CD4-positive, alpha-beta T cell treated with Interleukin-6 at 100 ng/mL for 8 hours (primary cell): ENCODE measurements at places on chromosomes 13 and 19.
A peak's percentile ranks its signal among the peaks of the same experiment; 100 is the strongest.

DNA sequence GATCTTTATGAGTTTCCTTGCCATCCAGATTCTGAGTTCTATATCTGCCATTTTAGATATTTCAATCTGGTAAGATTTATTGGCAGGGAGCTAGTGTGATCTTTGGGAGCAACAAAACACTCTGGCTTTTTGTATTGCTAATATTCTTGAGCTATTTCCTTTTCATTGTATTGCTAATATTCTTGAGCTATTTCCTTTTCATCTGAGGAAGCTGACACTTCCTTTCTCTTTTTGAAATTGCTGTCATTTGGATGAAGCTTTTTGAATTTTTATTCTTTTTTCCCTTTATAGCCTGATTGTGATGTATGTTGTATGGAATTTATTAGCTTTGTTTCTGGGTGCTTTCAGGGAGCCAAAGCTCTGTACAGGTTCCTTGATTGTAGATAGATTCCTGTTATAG is 873.5 kb upstream of the ATXN8OS start:
- no peak for DNase-seq

- no peak for DNase-seq
Measured at GRCh38 chr13:43246382-43246781, 223.0 kb downstream of the DNAJC15 start.

- DNase-seq, result no peak
Measured at GRCh38 chr13:21124852-21125251, 51.5 kb downstream of the SKA3 start.

GRCh38 chr19:29543381-29543780 is 17.6 kb downstream of the VSTM2B start:
- no peak for DNase-seq

DNA sequence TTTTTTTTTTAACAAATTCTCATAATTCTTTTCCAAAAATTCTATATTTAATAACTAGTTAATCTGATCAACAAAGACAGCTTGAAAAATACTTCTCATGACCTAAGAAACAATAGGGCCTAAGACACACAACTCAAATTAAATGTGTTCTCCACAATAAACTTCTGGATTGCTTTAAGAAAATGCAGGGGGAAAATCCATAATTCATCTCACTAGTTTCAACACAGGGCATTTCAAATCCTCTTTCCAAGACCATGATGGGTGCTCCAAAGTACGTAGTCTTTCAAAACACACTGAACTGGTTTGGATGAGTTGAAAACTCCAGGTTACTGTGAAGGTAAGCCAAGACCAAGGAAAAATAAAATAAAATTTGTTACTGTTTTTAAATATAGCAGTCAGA is 62.6 kb downstream of the DCLK1 start:
- no peak for DNase-seq

DNA sequence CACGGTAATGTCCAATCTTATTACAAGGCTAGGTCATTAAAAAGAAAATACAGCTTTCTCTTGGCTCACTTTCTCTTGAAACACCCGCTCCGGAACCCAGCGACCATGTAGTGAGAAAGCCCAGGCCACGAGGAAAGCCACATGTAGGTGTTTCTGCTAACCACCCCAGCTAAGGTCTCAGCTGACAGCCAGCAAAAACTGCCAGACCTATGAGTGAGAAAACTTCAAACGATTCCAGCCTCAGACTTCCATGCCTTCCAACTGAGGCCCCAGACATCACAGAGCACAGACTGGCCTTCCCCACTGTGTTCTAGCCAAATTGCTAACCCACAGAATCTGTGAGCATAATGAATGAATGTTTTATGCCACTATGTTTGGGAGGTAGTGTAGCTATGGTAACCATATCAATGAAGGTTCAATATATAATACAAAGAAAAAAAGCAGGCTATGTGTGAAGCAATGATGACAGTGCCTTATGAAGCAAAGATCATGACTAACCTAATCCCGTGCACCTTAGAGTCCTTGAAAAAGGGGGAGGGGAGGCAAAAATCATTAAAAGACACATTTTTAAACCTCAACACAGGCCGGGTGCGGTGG is 11.9 kb upstream of the TPTE2 start:
- DNase-seq, result no peak

GRCh38 chr13:40259899-40260298 is 406.5 kb downstream of the FOXO1 start:
- no peak for DNase-seq

- DNase-seq, result no peak
Measured at GRCh38 chr19:5829567-5830310, 9.8 kb downstream of the FUT6 start.

DNA sequence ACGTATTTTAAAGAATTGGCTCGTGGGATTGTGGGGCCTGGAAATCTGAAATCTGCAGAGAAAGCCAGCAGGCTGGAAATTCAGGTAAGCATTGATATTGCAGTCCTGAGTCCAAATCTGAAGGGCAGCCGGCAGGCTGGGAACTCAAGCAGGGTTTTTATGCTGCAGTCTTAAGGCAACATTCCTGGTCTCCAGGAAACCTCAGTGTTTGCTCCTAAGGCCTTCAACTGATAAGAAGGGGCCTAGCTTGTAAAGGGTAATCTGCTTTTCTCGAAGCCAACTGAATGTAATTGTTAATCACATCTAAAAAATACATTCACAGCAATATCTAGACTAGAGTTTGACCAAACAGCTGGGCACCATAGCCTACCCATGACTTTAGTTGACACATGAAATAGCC is 154.4 kb downstream of the EFNB2 start:
- no peak for DNase-seq

- DNase-seq, result no peak
Measured at GRCh38 chr13:62687732-62688131, 1272.1 kb upstream of the PCDH20 start.

GRCh38 chr13:75226733-75227435 is 255.1 kb downstream of the TBC1D4 start:
- DNase-seq, result no peak

DNA sequence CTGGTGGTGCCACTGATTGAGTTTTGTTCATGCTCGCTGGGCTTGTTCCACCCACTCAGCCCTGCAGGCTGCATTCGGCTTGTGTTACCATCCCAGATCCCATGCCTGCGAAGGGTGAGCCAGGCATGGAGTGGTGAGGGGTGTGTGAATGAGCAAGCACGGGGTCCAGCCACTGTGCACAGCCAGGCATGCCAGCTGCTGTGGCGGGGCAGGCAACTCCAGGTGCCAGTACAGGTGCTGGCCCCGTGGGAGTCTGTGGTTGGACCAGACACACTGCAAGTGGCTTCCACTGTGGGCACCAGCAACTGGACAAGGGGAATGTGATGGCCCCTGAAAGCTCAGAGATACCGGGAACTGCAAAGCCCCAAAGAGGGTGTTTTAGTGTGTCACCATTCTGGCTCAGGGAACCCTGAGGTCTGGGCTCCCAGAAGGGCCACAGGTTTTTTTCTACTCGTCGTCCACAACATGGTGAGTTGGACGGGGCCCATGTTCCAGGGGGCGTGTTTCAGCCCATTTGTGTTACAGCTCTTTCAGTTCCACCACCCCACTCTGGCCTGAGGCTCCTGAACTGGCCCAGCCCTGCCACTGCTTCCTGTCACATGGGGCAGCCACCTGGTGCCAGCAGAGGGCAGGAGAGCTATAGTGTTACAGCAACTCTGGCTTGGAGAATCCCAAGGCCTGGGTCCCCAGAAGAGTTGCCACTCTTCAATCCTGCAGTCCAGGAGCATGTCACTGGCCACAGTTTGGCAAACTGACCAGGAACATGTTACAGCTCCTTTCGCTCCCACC is 217.0 kb upstream of the OBI1 start:
- no peak for DNase-seq

DNA sequence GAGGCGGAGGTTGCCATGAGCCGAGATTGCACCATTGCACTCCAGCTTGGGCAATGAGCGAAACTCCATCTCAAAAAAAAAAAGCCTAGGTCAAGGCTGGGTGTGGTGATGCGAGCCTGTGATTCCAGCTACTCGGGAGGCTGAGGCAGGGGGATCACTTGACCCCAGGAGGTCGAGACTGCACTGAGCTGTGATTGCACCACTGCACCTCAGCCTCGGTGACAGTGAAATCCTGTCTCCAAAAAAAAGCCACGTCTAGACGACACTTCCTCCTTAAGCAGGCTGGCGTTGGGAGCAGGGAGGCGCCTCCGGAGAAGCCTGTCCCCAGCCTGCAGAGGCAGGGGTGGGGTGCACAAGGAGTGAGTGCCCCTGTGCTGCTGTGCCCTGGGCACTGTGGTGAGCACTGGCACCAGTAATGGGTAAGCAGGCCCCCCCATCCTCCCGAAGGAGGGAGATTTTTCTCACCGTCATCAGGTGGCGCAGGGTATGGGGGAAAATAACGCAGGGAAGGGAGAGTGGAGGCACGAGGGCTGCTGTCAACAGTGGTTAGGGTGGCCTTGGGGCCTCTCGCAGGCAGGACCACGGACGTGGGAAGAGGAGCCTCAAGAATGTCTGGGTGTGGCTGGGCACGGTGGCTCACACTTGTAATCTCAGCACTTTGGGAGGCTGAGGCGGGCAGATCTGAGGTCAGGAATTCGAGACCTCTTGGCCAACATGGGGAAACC is 706 bp downstream of the P2RY11 start:
- DNase-seq, result peak; percentile 17

- DNase-seq, result no peak
Measured at GRCh38 chr19:53824134-53824611, at the start of gene NLRP12. NLRP12 (minus strand) TSS chr19:53824314; CDS start chr19:53824174, 140 bp downstream.

DNA sequence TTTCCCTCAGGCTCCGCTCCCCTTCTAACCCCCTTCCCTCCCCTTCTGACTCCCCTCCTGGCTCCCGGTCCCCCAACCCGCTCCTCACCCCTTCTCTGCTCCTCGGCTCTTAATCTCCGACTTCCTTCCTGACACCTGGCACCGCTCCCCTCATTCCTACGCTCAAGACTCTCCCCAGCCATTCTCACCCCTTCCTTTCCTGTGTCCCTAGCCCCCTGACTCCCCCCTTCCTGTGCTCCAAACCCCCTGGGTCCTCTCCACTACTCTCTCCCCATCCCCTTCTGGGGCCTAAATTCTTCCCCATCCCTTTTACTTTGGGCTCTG is 658 bp downstream of the CLPP start:
- DNase-seq, result no peak

GRCh38 chr19:1400281-1401137 is 833 bp downstream of the GAMT start:
- no peak for DNase-seq

DNA sequence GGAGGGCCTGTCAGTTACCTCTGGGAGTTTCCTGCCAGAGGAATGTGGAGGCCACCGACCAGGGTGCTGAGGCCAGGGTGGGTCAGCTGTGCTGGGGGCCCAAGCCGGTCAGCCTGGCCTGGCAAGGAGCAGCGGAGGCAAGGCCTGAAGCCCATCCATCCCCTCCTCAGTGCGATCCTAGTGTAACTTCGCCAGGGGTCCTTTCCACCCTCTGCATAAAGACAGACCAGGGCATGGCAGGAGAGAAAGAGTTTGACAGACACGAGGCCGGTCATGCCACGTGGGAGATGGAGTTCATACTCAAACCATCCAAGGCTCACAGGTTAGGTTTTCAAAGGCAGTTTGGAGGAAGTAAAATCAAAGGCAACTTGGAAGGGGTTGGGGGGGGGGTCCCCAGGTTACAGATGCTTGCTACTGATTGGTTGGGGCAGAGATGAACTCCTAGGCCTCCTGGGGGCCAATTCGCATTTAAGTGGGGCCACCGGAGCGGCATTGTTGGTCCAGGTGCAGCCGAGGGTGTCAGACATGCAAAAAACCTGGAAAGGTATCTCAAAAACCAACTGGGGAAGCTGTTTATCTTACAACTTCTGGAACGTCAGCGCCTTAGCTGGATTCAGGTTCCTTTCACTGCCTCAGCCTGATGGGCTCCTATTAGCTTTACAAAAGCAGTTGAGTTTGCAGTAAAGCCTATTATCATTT is 36.8 kb upstream of the DPRX start:
- DNase-seq, result no peak

GRCh38 chr13:76790980-76791819 is 95.0 kb downstream of the KCTD12 start:
- no peak for DNase-seq

- no peak for DNase-seq
Measured at GRCh38 chr13:21450936-21451335, 8.2 kb downstream of the ZDHHC20 start.

GRCh38 chr13:37613236-37613635 is 14.7 kb upstream of the POSTN start:
- no peak for DNase-seq

DNA sequence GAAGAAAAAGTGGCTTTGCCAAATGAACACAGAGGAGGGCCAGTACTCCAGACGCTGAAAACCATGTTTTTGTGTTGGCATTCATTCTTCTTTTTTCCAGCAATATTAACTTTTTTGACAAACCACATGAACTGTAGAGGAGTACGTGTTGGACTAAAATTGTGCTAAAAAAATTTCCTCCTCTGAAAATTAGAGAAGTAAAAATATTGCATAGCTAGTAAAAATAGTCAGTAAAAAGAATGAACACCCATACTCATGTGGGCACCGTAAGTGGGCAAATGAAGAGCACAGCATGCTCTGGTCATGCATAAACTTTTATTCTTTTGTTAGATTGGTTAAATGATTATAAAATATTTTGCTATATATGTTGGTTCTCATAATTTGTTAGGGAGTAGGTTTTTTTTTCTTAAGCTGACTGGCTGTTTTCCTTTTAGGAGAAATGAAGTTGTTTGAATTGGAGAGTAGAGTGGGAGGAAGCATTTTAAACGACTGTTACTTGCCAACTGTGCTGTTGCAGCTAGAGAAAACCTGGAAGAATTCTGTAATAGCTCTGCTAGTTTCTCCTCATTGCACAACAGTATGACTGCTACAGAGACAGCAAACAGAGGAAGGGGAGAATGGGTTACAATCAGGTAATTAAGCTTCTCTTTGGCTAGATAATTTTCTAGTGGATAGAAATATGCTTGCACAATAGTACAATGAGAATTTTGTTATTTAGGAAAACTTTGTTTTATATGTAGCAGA is 222.4 kb downstream of the KCTD12 start:
- no peak for DNase-seq

- no peak for DNase-seq
Measured at GRCh38 chr19:8518536-8518935, 4.6 kb upstream of the ZNF414 start.

DNA sequence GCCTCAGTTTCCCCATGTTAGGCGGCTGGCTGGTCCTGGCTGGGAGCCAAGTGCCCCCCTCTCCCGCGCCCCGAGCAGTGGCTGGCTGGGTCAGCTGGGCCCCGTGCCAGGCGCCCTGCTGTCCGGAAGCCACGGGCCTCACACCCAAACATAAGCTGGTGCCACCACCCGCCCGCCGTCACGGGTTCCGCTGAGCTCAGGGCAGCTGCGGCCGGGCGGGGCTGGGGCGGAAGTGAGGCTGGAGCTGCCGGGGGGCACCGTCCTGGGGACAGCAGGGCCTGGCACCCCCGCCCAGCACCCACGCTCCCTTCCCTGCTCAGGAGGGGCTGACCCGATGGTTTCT is 19.3 kb downstream of the HCN2 start:
- DNase-seq, result no peak

DNA sequence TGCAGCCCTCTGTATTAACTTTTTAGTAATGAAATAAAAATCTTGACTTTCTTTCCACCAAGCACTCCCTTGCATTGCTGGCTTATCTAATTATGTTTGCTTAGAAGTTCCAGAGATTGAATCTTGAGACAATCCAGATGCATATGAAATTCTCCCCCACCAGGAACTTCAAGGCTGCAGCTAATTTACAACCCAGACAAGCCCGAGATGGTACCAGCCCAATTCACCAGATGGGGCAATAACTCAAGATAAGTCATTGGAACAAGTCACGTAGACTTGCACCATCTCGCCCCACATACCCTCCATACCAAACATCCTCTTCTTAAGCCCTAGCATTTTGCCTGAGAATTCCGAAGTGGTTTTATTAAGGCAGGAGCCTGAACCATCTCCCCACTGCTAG is 29.0 kb downstream of the UTP14C start:
- DNase-seq, result no peak
